ENCODE measurements at places on chromosomes 1 and 21. TPM values are rescaled to one million over a fixed set of nuclear protein-coding genes. Genes with fewer than 3 reads are reported as not detected.

DNA sequence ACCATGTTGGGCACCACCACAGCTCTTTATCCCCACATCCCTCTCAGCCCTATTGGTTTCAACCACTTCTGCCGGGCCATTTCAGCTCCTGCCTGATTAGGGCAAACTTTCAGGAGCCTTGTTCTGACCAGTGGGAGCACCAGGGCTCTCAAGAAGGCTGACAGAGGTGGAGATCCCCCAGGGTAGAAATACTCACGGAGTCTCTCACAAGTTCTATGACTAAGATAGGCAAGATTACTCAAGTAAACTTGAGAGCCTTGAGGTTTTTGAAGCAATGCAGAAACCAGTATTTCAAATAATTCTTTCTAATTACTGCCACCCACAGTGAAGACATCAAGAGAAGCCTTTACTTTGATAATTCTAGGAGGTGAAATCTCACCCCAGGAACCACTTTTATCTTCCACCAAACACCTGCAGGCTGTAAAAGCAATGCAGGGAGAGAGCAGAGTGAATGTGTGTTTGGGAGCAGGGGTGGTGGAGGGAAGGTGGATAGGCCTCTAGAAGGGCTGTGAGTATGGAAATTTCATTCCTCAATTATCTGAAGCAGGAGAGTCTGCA is 6.6 kb upstream of the PTCH2 start:
- peak; percentile 37 for DNase-seq

The SPATA45 gene
- 0.40 TPM for total RNA-seq

- no peak for DNase-seq
Observed at GRCh38 chr1:200784576-200784975, 45.9 kb downstream of the CAMSAP2 start.

The IFI6 gene
- total RNA-seq: 67.2 TPM

DNA sequence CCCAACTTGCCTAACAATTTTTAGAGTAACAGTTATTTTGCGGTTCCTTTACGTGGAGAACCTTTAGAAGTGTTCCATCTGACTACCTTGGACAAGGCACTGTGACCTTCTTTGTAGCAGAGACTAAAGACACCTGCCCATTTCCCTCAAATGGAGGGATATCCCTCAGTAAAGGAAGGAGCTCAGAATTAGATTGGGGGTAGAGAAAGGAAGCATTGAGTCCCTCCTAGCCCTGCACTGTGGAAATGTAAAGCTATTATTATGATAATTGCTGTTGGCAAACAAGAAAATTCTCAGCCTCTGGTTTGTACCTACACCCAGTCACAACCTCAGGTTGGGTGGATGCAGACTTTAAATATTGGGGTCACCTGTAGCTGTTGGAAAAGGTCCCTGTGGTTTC is 72.6 kb upstream of the MACF1 start:
- no peak for DNase-seq

The AMY1A gene
- not detected for total RNA-seq

GRCh38 chr1:38050397-38051078 is 3.9 kb upstream of the POU3F1 start:
- no peak for DNase-seq

The CFHR3 gene
- not detected for total RNA-seq

- DNase-seq: no peak
Observed at GRCh38 chr1:114609026-114609425, 27.6 kb upstream of the BCAS2 start.

DNA sequence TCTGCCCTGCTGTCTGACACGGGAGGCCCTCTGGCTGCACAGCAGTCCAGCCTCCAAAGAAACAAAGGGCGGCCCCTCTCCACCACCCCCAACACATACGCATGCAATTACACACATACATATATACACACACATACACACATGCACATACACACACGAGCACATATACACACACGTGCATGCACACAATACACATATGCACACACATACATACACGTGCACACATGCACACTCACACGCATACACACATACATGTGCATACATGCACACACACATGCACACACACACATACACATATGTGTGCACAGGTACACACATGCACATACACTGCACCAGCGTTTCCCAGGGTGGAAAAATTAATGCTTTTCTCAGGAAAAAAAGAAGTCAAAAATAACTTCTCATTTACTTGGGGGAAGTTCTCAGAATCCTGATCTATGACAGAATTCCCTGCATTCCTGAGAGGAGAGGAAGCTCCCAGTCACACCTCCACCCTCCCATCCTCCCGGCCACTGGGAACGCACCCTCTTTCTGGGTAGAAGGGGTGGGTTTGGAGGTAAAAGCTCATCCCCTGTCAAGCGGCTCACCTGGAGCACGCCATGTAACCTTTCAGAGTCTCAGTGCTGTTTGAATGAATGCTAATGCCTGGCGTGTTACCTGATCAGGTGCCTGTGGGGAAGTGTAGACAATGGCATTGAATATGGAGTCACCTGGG is 33.1 kb upstream of the KLHDC7A start:
- DNase-seq: no peak

The AGMAT gene
- total RNA-seq: not detected

- DNase-seq: no peak
Observed at GRCh38 chr1:41957568-41957967, 38.8 kb upstream of the HIVEP3 start.

DNA sequence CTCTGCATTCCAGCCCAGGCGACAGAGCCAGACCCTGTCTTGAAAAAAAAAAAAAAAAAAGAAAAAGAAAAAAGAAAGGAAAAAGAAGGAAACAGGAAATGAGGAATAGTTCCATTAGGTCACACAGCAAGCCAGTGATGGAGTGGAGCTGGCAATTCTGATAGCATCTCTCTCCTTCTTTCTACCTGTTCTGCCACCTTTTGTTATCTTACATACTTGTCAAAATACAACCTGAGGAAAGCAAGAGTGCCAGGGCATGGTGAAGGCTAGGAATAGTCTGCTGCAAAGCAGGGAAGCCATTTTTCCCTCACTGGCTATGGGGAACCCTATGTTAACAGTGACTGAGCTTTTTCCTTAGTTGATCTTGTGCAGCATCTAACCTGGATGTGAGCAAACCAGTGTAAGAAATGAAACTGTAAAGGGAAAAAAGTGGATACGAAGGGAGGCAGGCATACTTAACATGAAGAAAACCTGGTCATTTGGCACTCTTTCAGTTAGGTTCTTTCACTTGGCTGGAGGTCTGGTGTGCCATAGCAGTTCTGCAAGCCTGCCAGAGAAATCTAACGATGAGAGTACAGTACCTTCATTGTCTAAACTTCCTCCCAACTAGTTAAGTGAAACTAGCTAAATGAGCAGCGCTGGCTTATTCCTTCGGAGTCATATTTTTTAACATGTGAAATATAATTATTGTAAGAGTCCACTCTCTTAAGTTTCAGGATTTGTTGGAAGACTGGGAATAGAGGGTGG is 17.9 kb upstream of the THEM5 start:
- DNase-seq: peak; percentile 69

The MFAP2 gene
- 1.4 TPM for total RNA-seq

DNA sequence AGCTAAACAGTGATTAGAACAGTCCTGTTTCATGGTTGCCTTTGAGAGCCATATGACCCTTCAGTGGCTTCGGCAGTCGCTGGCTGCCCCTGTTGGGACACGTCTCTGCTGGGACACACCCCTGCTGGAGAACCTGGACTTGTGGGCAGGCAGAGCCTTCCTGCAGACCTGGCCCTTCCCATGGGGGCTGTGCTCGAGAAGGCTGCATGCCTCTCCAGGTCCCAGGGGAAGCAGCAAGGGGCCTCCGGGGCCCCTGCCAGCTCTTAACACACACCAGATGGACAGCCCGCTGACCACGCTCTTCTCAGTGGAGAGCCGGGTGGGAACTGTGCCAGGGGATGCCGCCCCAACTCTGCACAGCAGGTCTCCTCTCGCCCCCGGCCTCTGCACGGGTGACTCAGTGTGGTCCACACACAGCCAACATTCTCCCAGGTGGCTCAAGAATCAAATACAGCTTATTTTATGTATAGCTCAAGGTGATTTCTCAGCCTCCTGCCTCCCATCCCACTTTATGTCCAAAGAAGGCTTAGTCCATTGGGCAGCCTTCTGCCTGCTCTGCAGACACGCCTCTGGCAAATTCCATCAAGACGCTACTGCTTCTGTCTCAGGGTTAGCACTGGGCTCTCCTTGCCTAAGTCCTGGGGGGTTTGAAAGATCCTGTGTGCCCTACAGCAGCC is 450.8 kb downstream of the KIF26B start:
- DNase-seq: no peak

The NPPB gene
- not detected for total RNA-seq

DNA sequence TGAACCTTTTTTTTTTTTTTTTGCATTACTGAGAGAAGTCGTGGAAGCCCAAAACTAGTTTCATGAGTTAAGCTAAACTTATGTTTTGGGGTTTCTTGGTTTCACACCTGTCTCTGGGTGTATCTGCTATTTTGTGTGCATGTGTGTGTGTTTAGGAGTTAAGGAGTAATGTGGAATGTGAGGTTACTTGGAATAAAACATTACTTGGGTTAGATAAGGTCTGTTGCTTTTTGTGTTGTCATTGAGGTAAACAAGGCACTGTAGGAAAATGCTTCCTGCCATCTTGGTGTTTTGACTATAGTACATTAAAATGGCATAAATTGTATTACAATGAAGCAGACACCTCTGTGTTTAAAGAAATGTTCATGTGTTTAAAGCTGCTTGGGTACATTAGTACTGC is 2.9 kb downstream of the TENT5C start:
- no peak for DNase-seq

The GBP5 gene
- total RNA-seq: not detected

DNA sequence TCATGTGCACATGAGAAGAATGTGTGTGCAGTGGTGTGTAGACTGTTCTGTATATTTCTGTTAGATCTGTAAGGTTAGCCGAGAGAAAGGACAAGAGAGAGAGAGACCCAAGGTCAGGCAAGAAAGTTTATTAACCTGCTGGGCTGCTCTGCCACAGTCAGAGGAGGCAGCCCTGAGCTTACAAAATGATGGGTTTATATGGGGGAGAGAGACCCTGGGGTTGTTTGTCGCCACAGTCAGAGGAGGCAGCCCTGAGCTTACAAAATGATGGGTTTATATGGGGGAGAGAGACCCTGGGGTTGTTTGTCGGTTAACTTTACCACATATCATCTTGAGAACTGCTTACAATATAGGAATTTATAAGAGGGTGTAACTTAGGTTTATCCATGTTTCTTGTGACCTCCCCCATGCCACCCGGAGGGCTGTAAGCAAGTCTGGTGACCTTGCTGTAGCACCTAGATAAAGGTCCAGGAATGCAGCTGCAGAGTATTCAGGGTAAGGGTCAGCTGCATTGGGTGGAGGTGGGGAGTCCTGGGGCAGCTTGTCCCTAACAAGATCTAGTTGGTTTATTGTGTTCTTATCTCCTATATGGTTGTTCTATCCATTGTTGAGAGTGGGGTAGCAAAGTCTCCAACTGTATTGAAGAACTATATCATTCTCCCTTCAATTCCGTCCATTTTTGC is 9.3 kb upstream of the ZBTB40 start:
- no peak for DNase-seq

DNA sequence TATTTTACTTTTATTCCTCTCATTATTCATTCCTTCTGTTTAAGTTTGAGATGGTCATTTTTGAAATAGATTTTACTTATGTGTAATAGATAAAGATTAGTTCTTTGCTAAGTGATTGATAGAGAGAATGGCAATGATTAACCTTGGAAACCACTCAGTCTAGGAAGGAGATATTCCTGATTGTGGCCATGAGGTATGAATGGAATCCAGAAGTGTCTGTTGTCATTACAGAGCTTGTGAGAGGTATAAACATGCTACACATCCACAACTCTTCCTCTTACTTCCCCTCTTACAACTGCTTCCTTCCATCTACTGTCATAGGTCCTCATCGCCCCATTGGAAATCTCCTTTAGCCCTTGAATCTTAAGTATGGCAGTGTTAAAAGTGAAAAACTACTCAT is 988.8 kb upstream of the B3GALT2 start:
- no peak for DNase-seq

DNA sequence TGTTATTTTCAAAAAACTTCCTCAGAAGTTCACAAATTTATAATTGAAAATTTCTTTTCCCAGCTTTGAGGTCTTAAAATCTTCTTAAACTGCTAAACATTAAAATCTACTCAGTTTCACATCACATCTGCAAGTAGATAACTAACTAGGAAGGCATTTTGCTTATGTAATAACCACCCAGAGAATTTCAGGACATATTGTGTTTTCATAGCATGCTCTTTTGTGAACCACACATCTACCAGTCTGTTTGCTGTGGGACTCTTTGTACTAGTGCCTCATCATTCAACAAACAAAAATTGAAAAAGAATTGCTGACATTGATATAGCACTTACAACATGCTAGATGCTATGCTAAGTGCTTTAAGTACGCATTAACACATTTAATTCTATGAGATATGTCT is 31.6 kb upstream of the C1orf146 start:
- DNase-seq: no peak

GRCh38 chr1:117607471-117607870 is 1.6 kb downstream of the TENT5C start:
- no peak for DNase-seq

DNA sequence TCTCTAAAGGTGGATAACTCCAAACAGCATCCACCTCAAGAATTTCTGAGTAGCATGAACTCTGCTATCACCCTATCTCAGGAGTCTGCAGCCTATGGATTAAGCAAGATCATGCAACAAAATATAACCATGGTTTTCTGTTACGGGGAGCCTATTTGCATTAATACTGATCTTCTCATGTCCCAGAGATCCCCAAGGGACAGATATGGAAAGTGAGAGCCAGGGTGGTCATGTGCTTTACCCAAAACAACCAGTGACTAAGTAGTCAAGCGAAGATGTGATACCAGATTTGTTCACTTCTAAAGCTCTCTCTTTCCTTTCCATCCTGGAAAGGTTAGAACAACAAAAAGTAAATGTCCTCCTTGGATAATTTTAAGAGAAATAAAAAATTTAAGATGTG is 125.1 kb downstream of the PRRX1 start:
- no peak for DNase-seq

GRCh38 chr1:3001471-3002348 is 19.6 kb upstream of the ACTRT2 start:
- no peak for DNase-seq

GRCh38 chr1:189206617-189207016 is 1271.0 kb downstream of the BRINP3 start:
- no peak for DNase-seq

DNA sequence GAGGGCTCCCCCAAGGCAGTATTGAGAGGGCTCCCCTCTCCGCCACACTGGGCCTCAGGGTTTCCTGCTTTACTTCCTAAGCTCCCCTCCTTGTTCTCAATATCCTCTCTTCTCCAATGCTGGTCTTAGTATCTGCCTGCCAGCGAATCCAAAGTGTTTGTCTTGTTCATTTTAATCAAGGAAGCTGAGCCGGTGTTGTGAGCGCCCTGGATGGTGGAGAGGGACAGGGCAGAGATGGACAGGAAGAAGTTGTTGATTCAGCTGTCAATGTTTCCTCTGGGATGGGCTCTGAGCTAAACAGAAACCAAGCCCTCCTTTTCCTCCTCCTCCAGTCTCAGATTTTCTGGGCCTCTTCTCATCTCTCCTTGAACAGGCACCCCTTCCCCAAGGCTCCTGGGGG is 5.4 kb downstream of the OLFML3 start:
- DNase-seq: no peak

- no peak for DNase-seq
Observed at GRCh38 chr1:153578490-153578889, 12.8 kb upstream of the S100A2 start.

The DNAJB4 gene
- total RNA-seq: 10.2 TPM

- no peak for DNase-seq
Observed at GRCh38 chr1:23013657-23014056, 2.0 kb downstream of the TEX46 start.

Data from SK-MEL-5 (cell line).